Stimulated activated CD4-positive, alpha-beta T cell treated with anti-CD3 and anti-CD28 coated beads, Interleukin-2, amount 100 ng/mL, for 4 hours (primary cell): ENCODE measurements at places on chromosomes 7 and 10.

DNA sequence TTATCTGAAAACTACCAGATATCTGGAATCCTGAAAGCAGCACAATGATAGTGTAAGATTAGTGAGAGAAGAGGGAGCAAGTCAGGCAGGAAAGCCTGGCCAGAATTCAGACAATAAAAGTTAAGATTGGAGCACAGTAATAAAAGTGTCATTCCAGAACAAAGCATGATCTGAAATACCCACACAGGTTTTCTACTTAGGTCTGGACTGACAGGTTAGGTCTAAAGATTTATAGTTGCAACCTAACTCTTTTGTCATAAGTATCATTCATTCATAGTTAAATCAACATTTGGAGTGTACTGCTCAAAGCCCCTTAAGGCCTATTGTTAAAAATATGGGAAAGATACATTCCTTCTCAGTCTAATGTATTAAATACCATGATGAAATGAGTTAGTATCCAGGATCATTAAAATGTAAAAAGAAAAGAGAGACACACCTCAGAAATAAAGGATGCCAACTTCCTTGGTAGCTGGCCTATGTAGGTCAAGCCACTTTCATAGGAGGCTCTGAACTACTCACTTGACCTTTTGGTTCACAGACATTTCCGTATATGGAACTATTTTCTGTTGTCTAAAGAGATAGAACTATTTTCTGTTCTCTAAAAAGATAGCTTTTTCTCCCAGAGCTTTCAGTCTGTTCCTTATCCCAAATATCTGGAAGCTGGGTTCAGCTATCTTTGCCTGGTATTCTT is 105.2 kb downstream of the FAS start:
- no peak for DNase-seq

DNA sequence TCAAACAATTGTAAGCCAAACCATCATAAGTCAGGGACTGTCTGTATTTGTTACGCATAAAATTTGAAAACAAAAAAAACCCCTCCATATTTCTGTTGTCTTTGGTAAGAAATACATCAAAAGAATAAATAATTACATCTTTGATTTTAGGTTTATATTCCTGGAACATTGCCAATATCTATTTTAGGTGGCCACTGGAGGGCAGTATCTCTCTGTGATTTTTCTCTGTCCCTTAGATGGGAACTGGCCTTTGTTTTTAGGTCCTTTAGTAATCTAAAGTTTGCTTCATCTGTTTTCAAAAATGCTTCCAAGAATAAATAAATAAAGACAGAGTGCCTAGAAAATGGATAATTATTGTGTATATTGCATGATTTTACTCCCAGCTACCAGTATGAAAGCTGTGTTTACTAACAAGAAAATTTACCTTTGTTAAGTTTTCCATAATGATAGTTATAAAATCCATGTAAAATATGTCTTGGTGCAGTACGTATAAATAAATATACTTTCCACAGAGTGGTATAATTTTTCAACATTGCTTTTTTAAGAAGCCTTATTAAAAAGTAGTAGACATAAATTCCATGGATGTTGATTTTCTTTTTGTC is 64.2 kb downstream of the PHYHIPL start:
- DNase-seq: no peak

DNA sequence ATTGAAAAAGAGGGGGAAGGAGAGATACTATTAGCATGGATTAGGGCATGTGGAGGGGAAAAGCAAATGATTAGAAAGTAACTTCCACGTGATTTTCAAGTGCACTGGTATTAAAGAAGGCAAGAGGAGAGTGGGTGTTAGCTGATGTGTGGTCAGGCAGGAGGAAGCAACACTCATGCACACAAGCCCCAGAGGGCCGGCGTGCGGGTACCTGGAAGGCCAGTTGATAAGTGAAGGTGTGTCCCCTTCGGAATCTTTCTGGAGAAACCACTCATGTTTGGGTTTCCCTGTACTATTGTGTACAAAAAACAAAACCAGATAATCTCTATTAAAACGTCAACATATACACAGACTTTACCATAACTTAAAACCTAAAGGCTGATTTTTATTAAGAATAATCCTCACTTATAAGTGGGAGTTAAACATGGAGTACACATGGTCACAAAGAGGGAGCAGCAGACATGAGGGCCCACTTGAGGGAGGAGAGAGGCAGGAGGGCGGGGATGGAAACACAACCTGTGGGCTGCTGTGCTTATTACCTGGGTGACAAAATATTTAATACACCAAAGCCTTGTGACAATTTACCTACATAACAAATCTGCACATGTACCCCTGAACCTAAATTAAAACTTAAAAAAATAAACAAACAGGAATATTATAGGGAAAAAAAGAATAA is 98.9 kb downstream of the SVIL start:
- no peak for DNase-seq

- DNase-seq: no peak
Observed at GRCh38 chr10:100802607-100803006, 57.2 kb downstream of the PAX2 start.
